ENCODE measurements at places on chromosomes 3 and 15.

DNA sequence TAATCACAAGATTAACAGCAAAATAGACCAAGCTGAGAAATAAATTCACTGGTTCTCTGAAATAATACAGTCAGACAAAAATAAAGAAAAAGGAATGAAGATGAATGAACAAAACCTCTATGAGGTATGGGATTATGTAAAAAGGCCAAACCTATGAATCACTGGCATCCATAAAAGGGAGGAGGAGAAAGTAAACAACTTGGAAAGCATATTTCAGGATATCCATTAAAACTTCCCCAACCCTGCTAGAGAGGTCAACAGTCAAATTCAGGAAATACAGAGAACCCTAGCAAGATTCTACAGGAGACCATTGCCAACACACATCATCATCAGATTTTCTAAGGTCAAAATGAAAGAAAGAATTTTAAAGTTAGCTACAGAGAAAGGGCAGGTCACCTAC is 649.7 kb upstream of the CBLB start:
- DNase-seq: no peak

DNA sequence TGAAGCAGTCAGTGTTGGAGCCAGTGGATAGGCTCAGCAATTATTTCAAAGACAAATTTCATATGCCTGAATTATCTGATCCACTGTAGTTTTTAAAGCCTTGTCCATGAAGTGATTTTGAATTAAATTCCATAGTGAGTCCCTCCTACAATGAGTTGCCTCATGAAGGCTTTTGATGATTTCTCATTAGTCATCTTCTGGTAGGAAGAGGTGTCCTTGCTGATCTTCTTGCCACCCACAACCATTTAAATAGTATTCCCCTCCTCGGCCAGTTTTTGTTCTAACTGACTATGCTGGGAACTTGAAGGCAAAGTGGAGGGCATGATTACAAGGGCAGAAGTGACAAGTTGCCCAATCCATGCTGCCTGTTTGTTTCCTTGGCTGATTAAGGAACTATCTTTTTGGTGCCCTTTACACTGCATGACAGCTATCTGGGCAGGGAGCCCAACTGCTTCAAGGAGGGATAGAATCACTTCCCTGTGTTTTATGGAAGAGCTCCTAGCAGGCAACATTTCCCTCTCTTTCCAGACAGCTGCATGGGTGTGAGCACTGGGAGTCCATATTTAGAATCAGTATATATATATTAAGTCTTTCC is 617.5 kb downstream of the ZPLD1 start:
- no peak for DNase-seq

DNA sequence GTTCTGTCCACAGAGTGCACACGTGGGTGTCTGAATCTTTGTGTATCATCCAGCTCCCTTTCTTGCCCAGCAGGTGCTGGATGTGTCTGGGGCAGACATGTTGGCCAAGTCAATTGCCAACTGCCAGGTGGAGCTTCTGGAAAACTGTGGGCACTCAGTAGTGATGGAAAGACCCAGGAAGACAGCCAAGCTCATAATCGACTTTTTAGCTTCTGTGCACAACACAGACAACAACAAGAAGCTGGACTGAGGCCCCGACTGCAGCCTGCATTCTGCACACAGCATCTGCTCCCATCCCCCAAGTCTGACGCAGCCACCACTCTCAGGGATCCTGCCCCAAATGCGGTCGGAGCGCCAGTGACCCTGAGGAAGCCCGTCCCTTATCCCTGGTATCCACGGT is 12.5 kb upstream of the RPP14 start:
- no peak for DNase-seq

- no peak for DNase-seq
Measured at GRCh38 chr15:88046576-88047129, 209.9 kb downstream of the NTRK3 start.

DNA sequence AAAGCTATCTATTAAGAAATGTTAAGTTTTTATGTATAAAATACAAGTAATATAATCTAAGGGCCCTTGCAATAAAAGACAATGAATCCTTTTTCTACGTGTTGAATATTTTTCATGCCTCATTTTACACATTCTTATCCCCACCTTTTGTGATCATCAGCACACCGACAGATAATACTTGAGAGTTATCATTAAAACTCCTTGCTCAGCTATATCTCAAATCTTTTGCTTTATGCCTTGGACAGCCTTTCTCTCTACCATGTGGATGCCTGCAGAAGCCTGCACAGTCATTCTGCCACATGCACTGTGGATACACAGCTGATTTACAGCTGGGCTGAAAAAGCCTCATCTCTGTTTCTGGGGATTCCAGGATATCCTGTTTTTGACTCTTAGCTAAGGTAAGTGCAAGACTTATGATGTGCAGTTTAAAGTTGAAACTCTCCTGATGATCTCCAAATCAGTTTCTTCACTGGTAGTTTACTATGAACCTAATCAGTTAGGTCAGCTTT is 1565.1 kb downstream of the SI start:
- no peak for DNase-seq

DNA sequence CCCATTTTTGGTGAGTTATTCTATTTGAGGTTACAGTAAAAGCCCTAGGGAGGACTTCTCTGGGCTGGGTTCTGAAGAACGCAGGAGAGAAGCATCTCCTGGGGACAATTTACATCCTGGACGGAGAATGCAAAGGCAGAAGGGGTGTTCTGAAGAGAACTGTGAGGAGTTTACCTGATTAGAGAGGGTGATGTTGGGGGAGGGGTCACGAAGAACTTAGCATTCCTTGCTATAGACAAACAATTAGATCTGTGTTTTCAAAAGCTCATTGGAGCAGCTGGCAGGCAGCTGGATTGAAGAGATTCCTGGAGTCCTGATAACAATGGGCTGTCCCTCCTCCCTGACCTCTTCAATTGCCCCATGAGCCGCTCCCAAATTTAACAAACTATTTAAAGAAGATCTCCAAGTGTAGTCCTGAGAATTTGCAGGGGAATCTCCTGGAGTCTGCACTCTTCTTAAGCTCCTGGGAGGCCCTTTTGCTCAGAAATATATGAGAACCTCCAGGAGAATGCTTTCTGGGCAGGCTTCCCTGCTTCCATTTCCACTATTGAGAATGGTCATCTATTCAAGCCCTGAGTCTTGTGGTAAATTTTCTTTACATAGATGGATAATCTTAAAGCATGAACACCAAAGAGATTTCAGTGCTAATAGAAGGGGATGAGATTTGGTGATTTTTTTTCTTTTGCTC is 55.3 kb downstream of the ARHGAP31 start:
- DNase-seq: no peak
